Natural killer cell (primary cell): ENCODE measurements at places on chromosomes 5 and 9. TPM values are rescaled to one million over a fixed set of nuclear protein-coding genes. Genes with fewer than 3 reads are reported as not detected.

DNA sequence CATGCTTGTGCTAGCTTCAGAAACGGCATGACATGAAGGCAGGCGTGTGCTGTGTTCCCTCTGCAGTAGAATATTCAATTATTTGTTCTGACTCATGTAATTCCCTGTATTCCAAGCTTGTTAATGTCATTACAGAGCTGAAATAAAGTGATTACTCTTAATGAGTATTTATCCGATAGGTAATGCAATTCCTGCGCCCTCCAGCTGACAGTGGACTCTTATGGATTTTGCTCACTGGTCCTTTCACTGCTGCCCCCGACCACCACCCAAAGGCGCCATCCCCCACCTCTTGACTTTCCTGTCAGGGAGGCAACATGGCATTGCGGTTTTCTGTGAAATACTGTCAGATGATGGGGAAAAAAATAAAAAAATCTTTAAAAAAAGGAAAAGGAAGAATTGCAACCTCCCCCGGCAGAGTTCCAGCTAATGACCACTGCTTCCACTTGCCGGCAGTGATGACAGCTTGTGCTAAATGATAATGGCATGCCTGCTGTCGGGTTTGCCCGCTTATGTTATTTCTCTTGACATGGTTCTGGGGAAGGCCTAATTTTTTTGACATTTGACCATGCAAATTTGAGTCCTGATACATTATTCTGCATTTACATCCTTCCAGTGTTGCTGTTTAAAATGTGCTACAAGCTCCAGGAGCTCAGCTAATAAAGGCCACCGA lies 335.3 kb upstream of the ADAMTS16 start:
- DNase-seq = no peak

The NUTM2G gene
- not detected for total RNA-seq

DNA sequence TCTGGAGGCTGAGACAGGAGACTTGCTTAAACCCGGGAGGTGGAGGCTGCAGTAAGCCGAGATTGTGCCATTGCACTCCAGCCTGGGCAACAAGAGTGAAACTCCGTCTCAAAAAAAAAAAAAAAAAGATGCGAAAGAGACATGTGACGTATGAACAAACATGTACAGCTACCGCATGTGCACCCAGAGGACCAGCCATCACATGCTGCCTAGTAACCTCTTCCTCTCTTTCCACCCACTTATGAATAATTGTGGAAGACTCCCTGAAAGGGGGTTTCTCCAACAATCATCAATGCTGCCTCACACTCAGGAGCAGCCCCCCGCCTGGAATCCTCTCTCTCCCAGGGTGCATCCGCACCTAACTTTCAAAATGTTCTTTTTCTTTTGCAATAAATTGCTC lies 2.2 kb downstream of the SARDH start:
- DNase-seq = no peak

DNA sequence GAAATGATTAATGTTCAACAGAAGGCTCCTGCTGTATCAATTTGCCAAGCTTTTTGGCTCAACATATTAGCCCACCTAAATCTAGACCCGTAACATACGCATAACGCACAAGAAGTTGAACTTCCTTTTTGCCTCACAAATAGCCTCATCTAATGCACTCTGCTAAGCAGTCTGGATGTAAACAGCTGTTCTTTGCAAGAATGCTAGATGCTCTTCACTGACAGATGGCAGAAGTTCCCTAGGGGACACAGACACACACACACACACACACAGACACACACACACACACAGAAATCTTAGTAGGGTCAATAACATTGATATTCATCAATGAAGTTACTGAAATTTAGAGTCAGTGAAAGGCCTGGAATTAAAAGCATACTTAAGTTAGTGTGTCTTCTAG lies 13.2 kb upstream of the PCA3 start:
- no peak for DNase-seq
